ENCODE measurements at places on chromosomes 5 and 9. TPM values are rescaled to one million over a fixed set of nuclear protein-coding genes. Genes with fewer than 3 reads are reported as not detected.

The SPARC gene
- not detected for total RNA-seq

The SLC45A2 gene
- total RNA-seq: not detected

The ERGIC1 gene
- total RNA-seq: 68.0 TPM

The POU4F3 gene
- total RNA-seq: not detected

The UBE2QL1 gene
- total RNA-seq: not detected

The SNAPC3 gene
- 27.3 TPM for total RNA-seq

The CCDC192 gene
- total RNA-seq: not detected

The DMRTA1 gene
- total RNA-seq: not detected

The PCDHB14 gene
- not detected for total RNA-seq

The C7 gene
- total RNA-seq: not detected

The FST gene
- 0.36 TPM for total RNA-seq

The PRDM12 gene
- total RNA-seq: not detected

The ADAMTSL2 gene
- 0.44 TPM for total RNA-seq

The MEIKIN gene
- total RNA-seq: 2.8 TPM

The PLCXD3 gene
- not detected for total RNA-seq

The LTC4S gene
- total RNA-seq: 6.1 TPM

The TCF7 gene
- total RNA-seq: 911 TPM

The OTULINL gene
- total RNA-seq: 49.7 TPM

The SRP19 gene
- total RNA-seq: 47.5 TPM

The PCDHGC4 gene
- total RNA-seq: not detected

The CDKN2B gene
- total RNA-seq: not detected

The MARCOL gene
- total RNA-seq: not detected

The SMIM33 gene
- total RNA-seq: 0.13 TPM

The SEC24A gene
- 16.2 TPM for total RNA-seq

The JAKMIP2 gene
- total RNA-seq: 0.44 TPM

The PPP3R2 gene
- not detected for total RNA-seq

The PCDHGA7 gene
- total RNA-seq: 0.42 TPM

The GDA gene
- not detected for total RNA-seq

The SPINK4 gene
- total RNA-seq: not detected

The GRXCR2 gene
- not detected for total RNA-seq

The IL5 gene
- not detected for total RNA-seq

The TNFSF8 gene
- total RNA-seq: 21.3 TPM

The NSMF gene
- total RNA-seq: 19.1 TPM

The GABBR2 gene
- not detected for total RNA-seq

The DMRT3 gene
- not detected for total RNA-seq

The TRIP13 gene
- 0.55 TPM for total RNA-seq

The CDC25C gene
- total RNA-seq: not detected

The CER1 gene
- not detected for total RNA-seq

The IGFBPL1 gene
- not detected for total RNA-seq

The PDZD2 gene
- 1.4 TPM for total RNA-seq

The CRB2 gene
- total RNA-seq: 0.25 TPM
